ENCODE measurements at places on chromosomes 2 and 18.

- DNase-seq, result no peak
Observed at GRCh38 chr2:4151521-4151920, 448.1 kb downstream of the DCDC2C start.

- DNase-seq, result no peak
Observed at GRCh38 chr2:240109386-240109785, 26.7 kb downstream of the COPS9 start.

GRCh38 chr2:240227538-240228428, 87.3 kb upstream of the OTOS start:
- DNase-seq, result no peak

- no peak for DNase-seq
Observed at GRCh38 chr2:235716875-235717496, 223.1 kb downstream of the AGAP1 start.

- DNase-seq, result no peak
Observed at GRCh38 chr2:242063850-242064249, 194.3 kb downstream of the RTP5 start.

DNA sequence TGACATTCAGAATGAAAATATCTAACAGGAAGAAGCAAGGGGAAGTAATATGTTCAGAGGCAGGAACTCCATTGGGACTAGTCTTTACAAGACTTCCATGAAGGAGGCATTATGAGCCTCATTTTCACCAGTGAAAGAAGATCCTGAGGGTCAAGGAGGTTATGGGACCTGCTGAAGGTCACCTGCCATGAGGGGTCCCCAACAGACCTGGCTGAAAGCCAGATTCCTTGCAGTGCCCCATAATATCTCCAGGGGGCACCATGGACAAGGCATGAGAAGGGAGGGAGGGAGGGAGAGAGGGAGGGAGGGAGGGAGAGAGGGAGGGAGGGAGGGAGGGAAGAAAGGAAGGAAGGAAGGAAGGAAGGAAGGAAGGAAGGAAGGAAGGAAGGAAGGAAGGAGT, 27.9 kb downstream of the XDH start:
- DNase-seq, result no peak

- DNase-seq, result no peak
Observed at GRCh38 chr2:35933031-35933430, 422.5 kb upstream of the CRIM1 start.

DNA sequence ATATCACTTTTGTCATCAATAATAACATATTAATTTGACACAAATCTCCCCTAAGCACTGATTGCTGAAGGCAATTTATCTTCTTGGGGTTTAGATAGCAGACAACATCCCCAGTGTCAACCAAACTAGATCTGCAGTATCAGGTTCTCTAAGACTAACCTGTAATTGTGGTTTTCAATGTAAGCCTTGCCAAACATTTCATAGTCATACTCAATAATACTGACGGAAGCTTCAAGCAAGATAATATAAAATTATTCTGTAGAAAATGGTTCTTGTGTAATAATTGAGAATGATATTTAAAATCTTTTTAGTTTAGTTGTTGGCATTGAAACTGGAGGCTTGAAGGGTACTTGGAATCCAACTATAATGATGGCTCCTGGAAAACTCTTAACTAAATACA, 186.3 kb downstream of the RIT2 start:
- no peak for DNase-seq

- no peak for DNase-seq
Observed at GRCh38 chr18:62617793-62618591, 95.2 kb downstream of the ZCCHC2 start.

DNA sequence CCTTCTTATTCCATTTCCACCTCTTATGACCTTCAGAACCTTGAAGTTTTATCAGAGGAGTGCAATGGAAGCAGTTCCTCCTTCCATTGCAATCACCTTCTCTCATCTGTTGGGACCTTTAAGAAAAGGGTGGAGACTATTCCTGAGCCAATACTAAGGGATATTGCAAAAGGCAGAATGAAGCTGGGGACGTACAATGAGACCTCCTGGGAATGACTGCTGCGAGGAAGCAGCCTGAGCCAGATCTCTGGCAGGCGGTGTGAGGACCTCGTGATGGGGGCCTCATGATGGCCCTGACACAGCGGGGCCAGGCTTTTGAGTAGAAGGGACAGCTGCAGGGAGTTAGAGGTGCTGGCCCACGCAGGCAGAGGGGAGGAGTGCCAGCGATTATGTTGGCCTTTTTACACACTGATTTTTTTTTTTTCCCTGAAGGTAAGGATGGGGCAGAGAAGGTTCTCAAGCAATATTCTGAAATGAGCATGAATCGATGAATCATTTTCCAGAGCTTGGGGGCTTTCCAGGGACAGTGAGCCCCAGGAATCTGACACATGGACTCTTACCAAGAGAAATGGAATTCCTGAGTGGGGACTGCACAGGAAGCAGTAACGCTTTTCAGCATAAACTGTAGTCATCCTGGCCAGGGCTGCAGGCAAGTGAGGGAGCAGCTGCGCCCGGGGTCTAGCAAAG, 40.0 kb upstream of the LAPTM4A start:
- no peak for DNase-seq

GRCh38 chr2:136025057-136025973, 39.9 kb upstream of the DARS1 start:
- no peak for DNase-seq

DNA sequence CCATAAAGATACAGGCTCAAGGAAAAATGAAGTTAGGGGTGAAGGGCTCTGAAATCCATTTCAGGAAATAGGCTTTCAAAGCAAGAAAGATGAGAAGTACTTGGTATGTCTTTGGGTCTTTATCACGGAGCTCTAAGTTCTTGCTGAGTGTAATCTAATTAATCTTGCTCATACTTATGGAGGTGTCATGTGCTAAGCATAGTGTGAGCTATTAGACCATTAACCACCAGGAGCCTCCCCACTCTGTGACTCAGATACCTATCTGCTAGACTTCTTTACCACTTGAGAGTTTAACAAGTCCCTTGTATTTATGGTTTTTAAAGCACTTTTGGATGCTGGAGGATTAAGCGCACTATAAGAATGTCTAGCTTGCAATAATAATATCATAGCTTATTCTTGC, 678.7 kb downstream of the EPHA4 start:
- DNase-seq, result no peak

DNA sequence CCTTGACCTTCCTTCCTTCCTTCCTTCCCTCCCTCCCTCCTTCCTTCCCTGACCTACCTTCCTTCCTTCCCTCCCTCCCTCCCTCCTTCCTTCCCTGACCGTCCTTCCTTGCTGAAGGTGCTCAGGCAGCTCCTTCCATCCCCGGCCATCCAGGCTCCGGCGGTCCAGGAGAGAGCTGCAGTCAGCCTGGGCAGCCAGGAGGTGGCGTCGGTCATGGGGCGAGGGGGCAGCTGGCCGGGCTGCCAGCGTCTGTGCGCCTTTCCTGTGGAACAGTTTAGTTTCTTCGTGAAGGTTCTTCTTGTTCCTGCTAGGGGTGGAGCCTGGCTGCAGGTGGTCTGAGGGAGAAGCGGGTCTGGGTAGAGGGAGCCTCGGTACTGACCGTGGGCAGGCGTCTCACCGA, 15.7 kb downstream of the GPR35 start:
- DNase-seq, result no peak

DNA sequence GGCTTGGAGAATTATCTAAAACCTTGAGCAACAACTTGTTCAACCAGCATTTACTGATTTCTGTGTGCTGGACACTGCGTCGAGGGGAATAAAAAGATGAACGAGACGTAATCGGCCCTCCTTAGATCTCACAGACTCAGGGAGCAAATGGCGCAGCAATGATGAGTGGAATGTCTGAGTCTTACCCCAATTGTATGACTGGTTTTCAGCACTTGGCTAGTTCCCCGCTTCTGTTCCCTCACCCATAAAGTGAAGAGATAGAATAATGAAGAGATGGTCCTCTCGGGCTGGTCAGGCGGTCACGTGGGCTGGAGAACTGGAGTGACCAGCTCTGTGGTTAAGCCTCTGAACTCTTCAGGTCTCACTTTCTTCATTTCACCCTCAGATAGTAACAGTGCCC, 17.3 kb upstream of the GATA6 start:
- DNase-seq, result no peak

DNA sequence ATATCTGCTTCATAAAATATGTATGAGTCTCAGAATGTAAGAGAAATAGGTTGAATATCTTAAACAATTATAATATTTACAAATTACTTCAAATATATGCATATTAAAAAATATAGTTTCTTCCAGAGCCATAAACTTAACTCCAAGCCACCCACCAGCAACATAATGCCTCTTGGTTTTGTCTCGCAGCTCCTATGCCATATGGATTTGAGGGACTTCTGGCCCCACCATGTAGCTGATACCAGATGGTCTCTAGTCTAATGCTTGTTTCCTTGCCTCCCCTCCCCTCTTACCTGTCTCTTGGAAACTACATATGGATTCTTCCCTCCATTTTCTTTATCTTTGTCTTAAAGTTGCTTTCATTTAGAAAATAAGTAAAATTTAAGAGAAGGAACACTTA, 114.3 kb downstream of the GCA start:
- DNase-seq, result no peak

DNA sequence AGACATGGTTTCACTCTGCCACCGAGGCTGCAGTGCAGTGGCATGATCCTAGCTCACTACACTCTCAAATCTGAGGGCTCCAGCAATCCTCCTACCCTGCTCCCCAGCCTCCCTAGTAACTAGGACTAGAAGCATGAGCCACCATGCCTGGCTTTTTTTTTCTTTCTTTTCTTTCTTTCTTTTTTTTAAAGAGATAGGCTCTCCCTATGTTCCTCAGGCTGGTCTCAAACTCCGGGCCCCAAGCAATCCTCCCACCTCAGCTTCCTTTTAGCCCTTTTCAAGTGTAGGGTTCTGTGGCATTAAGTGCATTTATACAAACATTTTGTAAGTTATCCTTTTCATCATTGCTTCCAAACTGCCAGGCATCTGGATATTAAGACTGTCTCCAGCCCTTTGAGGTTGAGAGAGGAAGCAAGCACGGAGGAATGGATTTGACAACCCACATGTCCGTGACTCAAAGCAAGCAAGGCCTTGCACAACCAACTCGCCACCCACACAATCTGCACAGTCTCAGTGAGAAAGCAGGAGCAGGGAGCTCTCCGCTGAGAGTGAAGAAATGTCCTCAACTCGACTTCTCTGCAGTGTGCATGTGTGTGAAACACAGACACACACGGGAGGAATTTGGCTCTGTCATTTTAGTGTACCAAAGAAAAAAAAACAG, 65.6 kb downstream of the ATP8B1 start:
- no peak for DNase-seq

GRCh38 chr2:228600265-228600664, 418.8 kb upstream of the SPHKAP start:
- no peak for DNase-seq

DNA sequence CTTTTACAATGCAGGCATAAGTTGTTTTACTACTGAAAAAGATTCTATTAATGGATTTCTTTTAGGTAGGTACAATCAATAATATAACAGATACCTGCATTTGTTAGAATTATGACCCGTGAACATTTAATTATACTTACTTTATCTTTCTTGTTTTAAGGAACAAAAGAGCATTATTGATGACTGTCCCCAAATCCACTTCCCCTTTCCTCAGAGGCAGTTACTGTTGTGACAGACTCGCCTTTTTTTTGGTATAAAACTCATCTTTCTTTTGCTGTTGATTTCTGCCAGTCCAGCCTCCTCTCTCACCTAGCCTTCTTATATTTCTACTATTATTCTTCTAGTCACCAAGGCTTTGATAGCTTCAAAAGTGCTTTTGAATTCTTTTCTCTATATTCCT, 12.1 kb downstream of the ACTR3 start:
- no peak for DNase-seq

GRCh38 chr2:161761160-161761559, 136.9 kb downstream of the SLC4A10 start:
- no peak for DNase-seq

- no peak for DNase-seq
Observed at GRCh38 chr2:78993518-78994148, 31.9 kb upstream of the REG3G start.

- no peak for DNase-seq
Observed at GRCh38 chr2:160097326-160097725, 34.9 kb upstream of the PLA2R1 start.

- no peak for DNase-seq
Observed at GRCh38 chr18:22871809-22872525, 61.2 kb upstream of the RBBP8 start.

DNA sequence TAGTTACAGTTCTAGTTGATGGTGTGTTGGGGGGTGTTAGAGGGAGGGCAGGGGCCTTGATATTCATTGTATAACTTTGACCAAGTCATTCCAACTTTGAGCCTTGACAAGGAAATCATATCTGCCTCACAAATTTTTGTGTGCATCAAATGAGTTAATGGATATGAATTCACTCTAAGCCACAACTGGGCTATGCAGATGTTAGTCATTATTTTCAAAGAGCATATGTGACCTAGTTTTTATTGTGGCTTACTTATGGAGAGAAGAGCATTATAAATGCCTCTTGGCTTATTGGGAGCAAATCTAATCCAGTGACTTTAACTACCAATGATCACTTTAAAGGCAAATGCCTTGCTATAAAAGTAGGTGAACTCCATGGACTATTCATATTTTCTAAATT, 250.2 kb downstream of the LPIN1 start:
- no peak for DNase-seq

DNA sequence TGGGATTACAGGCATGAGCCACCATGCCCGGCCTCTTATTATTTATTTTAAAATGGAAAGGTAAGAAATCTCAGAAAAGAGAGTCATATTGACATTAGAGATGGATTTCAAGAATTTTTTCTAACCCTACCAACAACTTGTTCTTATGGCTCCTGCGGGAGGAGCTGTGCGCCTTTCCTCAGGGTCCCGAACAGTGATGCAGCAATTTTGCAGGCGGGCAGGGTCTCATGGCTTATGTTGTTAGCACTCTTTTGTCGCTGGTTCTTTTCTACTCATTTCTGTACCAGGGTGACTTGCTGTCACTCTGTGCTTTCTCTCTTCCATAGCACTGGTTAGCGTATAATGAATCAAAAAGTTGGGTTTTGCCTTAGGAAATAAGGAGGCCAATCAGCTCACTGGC, 148.8 kb upstream of the DLGAP1 start:
- no peak for DNase-seq

DNA sequence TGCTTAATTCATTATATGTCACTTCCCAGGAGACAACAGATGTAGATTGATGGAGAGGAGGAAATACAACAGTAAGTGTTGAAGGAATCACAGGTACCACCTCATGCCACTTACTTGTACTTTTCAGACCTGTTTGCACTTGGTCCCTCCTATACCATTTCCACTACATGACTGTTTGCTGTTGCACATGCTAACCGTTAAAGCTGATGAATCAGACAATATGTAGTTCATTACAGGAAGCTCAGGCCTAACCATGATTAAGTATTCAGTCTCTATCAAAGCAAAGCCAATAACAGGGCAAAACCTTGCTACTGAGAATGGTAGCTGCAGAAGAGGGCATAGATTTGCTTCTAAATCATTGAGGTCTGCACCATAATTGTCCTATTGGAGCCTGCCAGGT, 30.2 kb upstream of the GRP start:
- no peak for DNase-seq

DNA sequence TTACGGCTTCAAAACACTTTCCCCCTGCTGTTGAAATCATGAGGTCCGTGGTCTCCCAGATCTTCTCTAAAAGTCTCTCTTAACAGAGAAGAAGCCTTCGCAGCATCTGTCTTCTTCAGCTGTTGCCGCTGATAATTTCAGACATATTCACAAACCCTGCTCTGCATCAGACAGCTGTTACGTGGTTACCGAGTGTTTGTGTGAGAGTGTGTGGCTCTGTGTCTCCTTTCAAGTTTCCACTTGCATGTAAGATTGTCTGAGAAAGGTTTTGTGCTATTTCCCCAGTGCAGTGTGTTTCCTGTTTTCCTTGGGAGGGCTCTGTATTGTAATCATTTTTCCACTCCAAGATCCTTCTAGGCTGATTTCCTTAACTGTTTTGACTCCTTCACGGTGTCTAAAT, 32.8 kb downstream of the MAIP1 start:
- no peak for DNase-seq
